ENCODE measurements at places on chromosomes 3 and 15.

- no peak overlapping the region for H3K27ac ChIP-seq
- H3K27me3 ChIP-seq, result peaks cover 58% of the 10 kb centered on the region
- H3K4me3 ChIP-seq, result no peak overlapping the region
Measured at GRCh38 chr15:101551696-101552591, 62.4 kb upstream of the PCSK6 start.

DNA sequence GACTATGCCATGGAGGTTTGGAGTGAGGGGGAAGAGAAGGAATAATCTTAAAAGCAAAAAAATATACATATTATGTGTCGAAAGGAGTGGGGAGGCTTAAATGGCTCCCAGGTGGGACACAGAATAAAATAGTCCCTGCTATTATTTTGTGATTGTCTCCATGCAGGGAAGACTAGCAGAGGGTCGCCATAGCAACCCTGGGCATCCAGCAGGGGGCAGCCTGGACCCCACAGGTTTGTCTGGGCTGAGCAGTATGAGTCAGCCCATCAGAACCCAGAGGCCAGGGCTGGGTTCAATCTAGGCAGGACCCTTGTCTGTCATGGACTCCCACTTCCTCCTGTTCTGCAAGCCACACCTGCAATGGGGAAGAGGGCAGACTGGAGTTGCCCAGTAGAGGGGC is 17.6 kb upstream of the LINGO1 start:
- no peak overlapping the region for H3K27ac ChIP-seq
- no peak overlapping the region for H3K4me3 ChIP-seq
- no peaks in the 10 kb centered on the region for H3K36me3 ChIP-seq
- DNase-seq, result peak; percentile 43
- no peaks in the 10 kb centered on the region for H3K4me1 ChIP-seq

DNA sequence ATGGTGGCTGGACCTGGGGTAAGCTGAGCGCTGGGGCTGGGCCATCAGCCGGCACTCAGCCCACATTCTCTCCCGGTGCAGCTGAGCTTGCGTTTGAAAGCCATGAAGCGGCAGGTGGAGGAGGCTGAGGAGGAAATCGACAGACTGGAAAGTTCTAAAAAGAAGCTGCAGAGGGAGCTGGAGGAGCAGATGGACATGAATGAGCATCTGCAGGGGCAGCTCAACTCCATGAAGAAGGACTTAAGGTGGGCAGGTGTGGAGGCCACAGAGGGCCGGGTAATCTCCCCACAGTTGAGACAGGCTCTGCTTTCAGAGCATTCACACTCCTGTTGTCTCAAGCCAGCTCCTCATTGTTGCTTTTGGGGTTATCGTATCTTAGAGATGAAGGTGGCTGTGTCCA is 45.7 kb upstream of the MYZAP start:
- H3K36me3 ChIP-seq, result no peaks in the 10 kb centered on the region
- H3K27ac ChIP-seq, result no peak overlapping the region
- no peak overlapping the region for H3K4me3 ChIP-seq

DNA sequence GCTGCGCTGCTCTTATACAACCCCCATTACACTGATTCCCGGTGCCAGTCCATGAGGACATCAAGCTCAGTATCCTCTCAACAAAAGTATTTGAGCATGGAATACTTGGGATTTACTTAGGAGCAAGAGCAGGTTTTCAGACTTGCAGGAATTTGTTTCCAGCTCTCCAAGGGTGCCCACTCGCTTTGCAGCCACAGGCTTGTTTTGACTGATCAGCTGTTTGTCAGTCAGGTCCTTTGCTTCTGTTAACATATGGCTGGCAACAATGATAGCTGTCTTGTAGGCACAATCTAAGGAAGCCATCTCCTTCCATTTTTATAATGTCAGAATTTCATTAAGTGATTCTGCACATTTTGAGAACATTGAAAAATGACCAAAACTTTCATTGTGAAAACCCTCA is 38.2 kb upstream of the MCF2L2 start:
- H3K4me1 ChIP-seq, result no peaks in the 10 kb centered on the region
- no peak overlapping the region for H3K27ac ChIP-seq
- DNase-seq, result no peak
- peaks cover 25% of the 10 kb centered on the region for H3K27me3 ChIP-seq
- H3K36me3 ChIP-seq, result no peaks in the 10 kb centered on the region
- no peak overlapping the region for H3K4me3 ChIP-seq

GRCh38 chr3:180284331-180285110 is 247.8 kb upstream of the PEX5L start:
- H3K27ac ChIP-seq, result no peak overlapping the region
- no peak for DNase-seq
- H3K36me3 ChIP-seq, result no peaks in the 10 kb centered on the region
- H3K4me1 ChIP-seq, result no peaks in the 10 kb centered on the region

DNA sequence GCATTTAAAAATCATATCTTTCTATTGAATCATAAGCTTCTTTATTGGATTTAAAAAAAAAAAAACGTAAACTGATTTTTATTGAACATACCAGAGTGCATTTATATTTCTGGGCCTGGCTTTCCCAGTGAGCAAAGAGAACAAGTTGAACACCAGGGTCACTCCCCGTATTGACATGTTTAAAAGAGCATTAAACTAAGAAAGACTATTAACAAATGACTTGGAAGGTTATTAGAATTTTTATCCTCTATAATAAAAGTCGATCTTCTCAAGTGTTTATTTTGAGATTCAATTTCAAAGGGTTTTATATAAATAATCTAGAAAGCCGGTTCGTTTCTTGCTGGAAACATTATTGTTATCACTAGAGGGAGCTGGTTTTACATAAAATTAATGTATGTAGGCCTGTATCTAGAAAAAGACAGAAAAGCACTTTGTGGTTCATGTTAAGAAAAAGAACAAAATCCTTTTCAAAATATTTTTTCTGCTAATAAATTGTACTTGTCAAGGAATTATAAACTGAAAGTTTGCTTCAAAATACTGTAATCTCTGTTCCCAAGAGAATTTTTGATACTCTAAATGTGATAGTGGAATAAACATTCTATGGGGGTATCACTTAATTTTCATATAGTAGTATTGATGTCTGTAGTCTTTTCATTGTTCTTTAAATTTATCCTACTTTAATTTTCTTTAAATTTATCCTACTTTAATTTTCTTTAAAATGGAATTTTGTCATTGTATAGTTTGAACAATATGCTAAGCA is 321.8 kb upstream of the MME start:
- H3K4me1 ChIP-seq, result no peaks in the 10 kb centered on the region
- H3K27me3 ChIP-seq, result no peaks in the 10 kb centered on the region
- no peak overlapping the region for H3K27ac ChIP-seq
- DNase-seq, result no peak
- H3K4me3 ChIP-seq, result no peak overlapping the region

DNA sequence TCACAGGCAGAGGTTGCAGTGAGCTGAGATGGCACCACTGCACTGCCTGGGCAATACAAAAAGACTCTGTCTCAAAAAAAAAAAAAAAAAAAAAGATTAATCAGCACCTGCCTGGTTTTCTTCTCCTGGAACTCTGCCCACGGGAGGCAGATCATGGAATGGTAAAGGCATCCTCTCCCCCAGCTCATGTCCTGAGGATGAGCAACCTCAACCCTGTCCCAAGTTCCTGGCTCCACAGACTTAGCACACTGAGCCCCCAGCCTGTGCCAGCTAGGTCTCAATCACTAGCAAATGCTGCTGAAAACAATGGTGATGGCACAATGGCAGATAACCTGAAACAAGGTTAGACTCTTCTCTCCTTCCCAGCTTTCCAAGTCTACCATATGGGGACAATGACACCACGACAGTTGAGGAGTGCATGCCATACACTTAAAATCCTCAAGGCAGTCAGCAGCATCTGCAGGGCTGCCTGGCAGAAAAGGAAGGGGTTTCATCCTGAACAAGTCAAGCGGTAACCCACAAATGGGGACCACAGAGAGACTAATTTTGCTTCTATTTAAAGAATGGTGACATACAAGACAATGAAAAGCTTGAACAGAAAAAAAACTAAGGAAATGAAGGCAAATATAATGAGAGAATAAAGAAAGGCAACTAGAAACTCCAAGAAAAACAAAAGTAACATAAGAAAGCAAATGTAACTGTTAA is 4.8 kb downstream of the CLN6 start:
- no peak overlapping the region for H3K4me3 ChIP-seq
- no peak for DNase-seq
- H3K27me3 ChIP-seq, result no peaks in the 10 kb centered on the region

DNA sequence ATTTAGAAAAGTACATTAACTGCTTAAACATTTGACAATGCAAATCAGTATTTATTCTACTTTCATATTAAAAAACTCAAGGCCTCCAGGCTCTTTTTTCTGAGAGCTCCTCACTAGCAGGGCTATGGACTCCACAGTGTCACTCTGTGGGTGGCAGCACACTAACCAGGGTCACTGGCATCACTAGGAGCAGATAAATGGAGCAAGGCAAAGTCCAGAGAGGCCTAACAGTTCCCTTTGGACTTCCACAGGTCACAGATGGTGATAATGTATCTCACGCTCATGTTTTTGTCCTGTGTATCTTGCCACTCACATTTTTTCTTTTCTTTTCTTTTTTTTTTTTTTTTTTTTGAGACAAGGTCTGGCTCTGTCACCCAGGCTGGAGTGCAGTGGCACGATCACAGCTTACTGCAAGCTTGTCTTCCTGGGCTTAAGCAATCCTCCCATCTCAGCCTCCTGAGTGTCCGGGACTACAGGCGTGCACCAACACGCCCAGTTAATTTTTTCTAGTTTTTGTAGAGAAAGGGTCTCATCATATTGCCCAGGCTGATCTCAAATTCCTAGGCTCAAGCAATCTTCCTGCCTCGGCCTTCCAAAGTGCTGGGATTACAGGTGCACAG is 7.8 kb downstream of the SPG21 start:
- peaks cover 15% of the 10 kb centered on the region for H3K4me1 ChIP-seq
- no peak for DNase-seq
- no peaks in the 10 kb centered on the region for H3K27me3 ChIP-seq
- no peak overlapping the region for H3K4me3 ChIP-seq
- H3K36me3 ChIP-seq, result peaks cover 34% of the 10 kb centered on the region

DNA sequence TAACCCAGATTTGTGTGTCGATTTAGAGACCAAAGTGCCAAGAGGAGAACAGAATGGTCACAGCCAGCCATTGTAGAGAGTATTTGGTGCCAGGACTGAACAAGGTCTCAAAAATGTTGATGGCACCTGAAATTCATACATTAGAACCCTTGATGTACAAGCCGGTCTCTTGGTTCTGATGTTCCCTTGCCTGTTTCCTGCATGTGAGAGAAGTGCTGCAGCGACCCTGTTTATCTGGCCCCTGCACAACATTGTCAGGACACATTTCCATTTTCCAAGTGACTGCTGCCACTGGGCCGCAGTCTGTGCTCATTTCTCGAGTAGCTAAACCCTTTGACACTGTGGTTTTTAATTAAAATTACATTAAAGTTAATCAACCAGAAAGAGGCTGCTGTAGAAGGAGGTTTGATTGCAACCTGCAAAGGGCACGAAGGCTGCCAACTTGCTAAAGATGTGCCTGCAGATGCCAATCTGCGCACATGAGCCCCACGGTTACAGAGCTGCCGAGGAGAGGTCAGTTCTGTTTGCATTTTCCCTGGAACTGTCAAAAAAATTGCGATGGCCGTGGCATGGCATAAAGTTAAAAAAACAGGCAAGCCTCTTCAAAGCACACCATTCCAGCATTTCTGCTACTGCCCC is 136.4 kb upstream of the CMC1 start:
- H3K27ac ChIP-seq, result no peak overlapping the region
- no peak for DNase-seq
- H3K4me3 ChIP-seq, result no peak overlapping the region

GRCh38 chr3:96678325-96678724 is 136.1 kb upstream of the EPHA6 start:
- no peak overlapping the region for H3K27ac ChIP-seq
- DNase-seq, result no peak
- peaks cover 11% of the 10 kb centered on the region for H3K27me3 ChIP-seq
- no peaks in the 10 kb centered on the region for H3K4me1 ChIP-seq

DNA sequence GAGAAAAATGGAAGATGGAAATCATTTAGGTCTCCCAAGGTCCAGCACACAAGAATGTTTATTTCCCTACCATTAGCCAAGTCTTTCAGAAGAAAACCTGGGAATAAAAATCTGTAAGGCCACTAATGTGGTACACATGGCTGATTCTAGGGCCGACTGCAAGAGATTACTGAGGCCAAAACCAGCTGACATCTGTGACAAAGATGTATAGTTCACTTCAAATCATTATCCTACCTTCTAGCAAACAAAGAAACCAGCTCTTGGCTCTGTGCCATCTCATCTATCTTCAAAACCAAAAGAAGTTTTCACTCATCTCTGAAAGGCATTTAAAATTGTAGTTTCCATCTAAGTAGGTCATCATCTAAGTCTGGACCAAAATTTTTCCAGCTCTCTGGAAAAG is 43.9 kb downstream of the ERC2 start:
- no peaks in the 10 kb centered on the region for H3K4me1 ChIP-seq
- DNase-seq, result no peak
- no peaks in the 10 kb centered on the region for H3K36me3 ChIP-seq
- H3K27me3 ChIP-seq, result peaks cover 82% of the 10 kb centered on the region
- no peak overlapping the region for H3K27ac ChIP-seq
- no peak overlapping the region for H3K4me3 ChIP-seq

- DNase-seq, result no peak
- H3K36me3 ChIP-seq, result no peaks in the 10 kb centered on the region
- H3K27me3 ChIP-seq, result no peaks in the 10 kb centered on the region
- H3K4me3 ChIP-seq, result no peak overlapping the region
Measured at GRCh38 chr15:31774045-31774444, 256.3 kb upstream of the CHRNA7 start.
